ENCODE measurements at places on chromosomes 16 and 17.

DNA sequence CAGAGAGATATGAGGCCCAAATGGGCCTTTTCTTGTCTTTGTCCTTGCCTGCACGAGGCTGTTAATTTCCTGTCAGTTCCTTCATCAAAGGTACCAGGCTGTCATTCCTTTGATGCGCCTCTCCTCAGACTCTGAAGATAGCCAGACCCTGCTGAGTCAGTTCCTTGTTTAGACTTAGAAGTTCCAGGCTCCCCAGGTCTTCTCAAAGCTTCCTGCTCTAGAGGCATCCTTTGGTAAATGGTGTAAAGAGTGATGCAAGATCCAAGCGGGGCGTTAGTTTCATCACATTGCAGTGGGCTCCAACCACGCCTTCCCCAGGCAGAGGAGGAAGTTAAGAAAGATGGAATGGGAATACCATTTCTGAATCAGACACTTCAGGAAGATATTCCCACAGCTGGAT lies 4.0 kb upstream of the CDH11 start:
- no peak for DNase-seq

GRCh38 chr17:69732272-69732918 lies 317.9 kb downstream of the MAP2K6 start:
- no peak for DNase-seq

DNA sequence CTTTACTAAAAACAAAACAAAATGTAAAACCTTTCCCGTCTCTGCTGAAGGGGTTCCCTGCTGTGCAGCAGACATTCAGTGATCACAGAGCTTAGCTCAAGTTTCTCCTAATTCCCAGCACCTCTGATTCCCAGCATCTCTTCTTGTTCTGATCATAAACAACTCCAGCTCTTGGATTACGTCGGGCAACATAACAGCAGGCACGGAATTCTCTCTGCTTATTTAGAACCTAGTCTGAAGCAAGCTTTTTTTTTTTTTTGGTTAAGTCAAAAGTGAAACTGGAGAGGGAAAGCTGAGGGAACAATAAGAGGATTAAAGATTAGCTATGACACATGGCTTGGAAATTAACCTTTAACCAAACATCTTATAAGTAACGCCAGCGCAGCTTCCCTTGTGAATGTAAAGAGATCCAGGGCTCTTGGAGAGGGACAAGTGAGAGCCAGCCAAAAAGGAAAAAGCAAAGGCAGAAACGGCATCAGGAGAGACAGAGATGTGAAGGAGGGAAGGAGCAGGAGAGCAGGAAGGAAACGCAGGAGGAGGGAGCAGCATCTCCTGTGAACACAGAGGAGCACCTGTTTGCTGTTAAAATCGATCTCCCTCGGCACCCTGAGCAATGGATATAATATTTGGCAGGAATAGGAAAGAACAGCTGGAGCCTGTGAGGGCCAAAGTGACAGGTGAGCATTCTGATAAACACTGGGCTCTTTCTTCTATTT lies at the start of gene BCO1:
BCO1 (plus strand) TSS at position 394 of the 716 bp plus-strand sequence; CDS start at position 614, 220 bp downstream.
- peak; percentile 85 for DNase-seq

DNA sequence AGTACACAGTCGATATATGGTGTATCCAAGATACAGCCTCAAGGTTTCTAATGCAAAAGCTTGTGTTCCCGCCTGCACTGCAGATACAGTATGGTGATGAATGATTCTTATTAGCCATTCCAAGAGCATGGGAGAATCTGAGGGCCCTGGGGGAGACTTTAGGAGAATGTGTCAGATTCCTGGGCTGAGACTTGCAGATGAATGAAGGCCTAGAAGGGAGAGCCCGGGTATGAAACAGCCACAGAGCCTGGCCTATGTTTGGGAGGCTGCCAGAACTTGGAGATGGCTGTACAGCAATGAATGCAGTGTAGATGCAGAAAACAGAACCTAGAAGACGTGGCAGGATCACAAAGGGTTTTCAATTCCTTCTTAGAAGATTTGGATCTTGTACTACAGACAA lies 510.7 kb downstream of the HAPSTR1 start:
- DNase-seq = peak; percentile 13
